Fibroblast of lung (primary cell): ENCODE measurements at places on chromosomes 16 and 17.

GRCh38 chr16:17470908-17471718 is at the start of gene XYLT1:
Gene XYLT1 (minus strand): TSS chr16:17470960. CDS start chr16:17470796, 164 bp downstream.
- DNase-seq = peak; percentile 96

- no peak for DNase-seq
Observed at GRCh38 chr17:40344421-40345160, 19.9 kb downstream of the GJD3 start.

DNA sequence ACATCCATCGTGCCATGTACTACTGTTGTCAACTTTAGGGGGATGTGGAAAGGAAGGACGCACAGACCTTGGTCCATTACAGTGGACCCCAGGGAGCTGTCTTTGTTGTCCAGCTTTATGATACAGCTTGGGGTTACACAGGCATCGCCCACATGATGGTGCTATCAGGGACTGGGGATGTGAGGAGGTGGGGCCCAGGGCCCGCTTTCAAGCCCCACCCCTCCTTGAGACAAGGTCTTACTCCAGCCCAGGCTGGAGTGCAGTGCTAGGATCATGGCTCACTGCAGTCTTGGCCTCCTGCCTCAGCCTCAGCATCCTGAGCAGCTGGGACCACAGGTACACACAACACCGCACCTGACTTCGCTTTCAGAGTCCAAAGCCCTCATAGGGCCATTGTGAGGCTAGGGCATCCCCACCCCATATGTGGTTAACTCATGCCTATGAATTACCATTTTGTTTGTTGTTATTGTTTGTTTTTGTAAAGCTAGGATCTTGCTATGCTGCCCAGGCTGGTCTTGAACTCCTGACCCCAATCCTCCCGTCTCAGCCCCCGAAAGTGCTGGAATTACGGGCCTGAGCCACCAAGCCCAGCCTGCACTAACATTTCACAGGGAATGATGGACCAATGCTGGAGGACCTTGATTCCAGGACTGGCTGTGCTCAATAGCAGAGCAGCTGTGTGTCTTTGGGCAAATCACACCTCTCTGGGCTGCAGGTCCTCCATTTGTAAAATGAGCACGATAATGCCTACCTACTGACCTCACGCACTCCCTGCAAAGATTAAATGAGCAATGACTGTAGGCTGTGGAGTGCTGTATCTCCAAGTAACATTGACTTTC is 17.2 kb downstream of the ST3GAL2 start:
- DNase-seq = no peak

DNA sequence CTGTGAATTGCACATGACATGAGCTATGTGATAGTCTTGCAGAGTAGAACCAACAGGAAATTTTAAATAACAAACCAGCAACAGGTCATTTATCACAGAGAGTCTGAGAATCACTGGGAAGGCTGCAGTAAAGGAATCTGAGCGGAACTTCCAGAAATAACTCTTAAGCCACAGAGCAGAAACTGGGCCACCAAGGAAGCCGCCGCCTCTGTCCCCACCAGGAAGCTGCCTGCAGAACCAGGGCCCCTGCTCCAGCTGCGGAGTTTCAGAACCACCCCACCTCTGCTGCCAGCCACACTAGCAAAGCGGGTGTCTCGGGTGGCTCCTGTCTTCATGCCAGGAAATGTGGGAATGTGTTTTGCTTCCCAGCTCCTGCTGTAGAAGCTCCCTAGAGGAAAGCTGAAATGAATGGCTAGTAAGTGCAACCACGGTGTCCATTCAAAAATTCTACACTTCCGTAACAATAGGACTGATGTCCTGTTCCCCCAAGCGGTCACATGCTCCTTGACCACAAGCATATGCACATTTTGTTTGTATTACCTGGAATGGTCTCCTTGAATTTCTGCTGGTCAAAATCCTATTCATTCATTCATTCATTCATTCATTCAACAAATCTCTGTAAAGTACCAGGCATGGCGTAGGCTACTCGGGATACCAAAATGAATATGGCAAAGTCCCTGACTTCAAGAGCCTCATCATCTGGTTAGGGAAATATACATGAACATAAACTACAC is 7.7 kb upstream of the ITPRIPL2 start:
- peak; percentile 47 for DNase-seq

DNA sequence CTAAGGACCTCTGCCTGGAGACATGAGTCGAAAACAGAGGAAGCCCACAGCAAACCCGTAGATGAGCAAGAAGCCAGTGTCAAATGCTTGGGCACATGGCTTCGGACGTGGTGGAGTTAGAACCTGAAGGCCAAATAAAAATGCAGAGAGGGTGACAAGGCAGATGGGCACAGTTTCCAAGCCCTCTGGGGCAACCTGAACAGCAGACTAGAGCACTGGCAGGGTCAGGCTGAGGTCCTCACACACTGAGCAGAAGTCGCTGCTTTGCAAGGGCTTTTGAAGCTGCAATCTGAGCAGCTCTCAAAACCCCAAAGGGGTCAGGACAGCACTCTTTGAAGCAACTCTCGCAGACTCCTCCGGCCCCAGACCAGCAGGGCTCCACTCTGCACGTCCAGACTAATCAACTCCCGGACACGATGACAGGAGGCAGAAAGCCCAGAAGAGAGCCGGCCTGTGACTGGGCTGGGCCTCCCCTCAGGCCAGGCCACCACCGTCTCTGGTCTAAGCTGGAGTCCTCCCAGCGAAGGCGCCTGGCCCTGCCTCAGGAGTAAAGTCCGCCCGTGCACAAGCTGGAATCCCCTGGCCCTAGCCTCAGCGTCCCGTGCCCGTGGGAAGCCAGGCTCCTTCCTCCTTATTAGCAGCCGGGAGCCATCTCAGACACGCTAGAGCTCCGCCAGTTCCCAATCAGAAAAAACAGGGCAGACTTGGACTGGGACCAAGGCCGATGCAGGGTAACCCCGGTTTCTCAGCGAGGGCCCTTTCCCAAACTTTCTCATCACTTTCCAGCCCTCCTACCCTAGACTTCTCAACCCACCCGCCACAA is 924 bp downstream of the SMARCD2 start:
- peak; percentile 32 for DNase-seq
